ENCODE measurements at places on chromosomes 1 and 21.

DNA sequence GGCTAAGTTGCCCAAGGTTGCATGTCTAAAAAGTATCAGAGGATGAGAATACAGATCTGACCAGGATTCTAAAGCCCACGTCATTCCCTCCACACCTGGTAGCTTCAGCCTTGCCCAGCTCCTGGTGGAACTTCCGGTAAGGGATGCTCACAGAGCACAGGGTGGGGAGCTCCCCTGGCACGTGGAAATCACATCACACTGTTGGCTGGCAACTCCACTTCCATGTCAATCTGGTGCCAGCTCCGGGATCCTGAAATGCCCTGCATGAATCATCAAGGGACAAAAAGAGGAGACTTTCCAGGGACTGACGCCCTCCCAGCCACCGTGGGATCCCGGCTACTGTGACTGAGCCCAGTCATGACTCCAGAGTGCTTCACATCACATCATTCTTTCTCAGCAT, 12.4 kb upstream of the BCAR3 start:
- DNase-seq, result no peak

GRCh38 chr1:237386362-237387143, 344.6 kb downstream of the RYR2 start:
- DNase-seq, result no peak

DNA sequence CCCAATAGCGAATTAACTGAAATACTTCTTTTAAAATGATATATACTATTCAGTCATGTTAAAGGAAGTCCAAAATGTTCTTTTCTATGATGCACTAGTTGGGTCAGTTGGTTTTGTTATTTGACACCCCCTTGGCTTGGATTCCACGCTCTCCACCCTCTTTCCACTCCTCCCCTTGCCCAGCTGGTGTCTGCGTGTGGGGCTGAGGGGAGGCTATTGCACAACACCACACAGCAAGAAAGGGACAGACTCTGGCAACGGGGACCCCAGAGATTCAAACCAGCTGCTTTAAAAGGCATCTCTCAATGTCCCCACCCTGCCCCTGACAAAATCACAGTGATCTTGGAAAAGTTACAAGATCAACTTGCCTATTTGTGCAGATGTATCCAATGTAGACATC, 394.3 kb downstream of the TGFB2 start:
- DNase-seq, result no peak

GRCh38 chr1:156392452-156392853, 23.4 kb downstream of the RHBG start:
- no peak for DNase-seq

DNA sequence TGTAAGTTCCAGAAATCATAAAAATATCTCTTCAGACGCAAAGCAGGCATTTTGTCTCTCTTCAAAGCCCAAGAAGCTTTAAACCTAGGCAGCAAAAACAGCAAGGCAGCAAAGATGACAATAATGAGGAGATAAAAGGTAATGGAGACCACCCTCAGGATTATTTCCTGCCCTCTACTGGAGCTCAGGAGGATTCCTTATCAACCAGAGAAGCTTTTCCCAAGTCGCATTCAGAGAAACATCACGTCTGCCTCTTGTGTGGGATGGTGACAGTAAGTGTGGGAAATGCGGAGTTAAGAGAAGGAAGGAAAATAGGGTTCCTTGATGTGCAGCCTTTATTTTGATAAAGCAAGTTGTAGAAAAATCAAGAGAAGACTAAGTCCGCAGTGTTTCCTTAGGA, 365.8 kb downstream of the RGS7 start:
- no peak for DNase-seq

Data from NCI-H226 (cell line).